ENCODE measurements at places on chromosomes 4 and X. TPM values are rescaled to one million over a fixed set of nuclear protein-coding genes. Genes with fewer than 3 reads are reported as not detected.
A peak's percentile ranks its signal among the peaks of the same experiment; 100 is the strongest.

Gene TMEM185A
- total RNA-seq, result 34.6 TPM

DNA sequence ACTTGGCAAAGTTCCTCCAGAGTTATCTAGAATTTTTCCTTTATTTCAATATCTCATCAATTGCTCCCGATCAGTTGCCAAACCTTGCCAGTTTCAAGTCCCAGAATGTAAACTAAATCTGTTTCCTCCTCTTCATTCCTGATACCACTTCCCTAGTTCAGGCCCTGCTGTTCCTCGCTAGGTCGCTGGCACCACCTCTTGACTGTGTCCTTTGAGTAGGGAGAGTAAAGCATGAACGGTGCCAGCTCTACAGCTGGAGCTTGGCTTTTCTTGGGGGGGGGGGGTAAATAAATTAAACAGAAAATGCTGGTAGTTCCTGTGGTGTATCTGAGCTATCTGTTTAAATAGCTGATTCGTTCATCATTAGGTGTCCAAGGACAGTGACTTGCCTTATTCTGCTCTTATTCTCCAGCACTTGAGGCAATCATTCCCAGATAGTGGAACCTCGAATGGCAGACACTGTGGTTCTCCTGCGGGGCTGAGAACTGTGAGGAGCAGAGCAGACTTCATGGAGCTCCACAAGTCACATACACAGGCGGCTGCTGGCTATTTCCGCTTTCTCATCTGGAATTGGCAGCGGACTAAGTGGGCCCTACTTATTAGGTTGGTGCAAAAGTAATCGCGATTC is 168.3 kb upstream of the FAT1 start:
- DNase-seq, result no peak

GRCh38 chr4:121182296-121182695 is 18.2 kb upstream of the TNIP3 start:
- no peak for DNase-seq

- no peak for DNase-seq
Measured at GRCh38 chr4:56450342-56450741, 14.3 kb downstream of the PAICS start.

- peak; percentile 50 for DNase-seq
Measured at GRCh38 chrX:47380268-47380667, 9.9 kb downstream of the ZNF157 start.

GRCh38 chr4:116547632-116548031 is 537.7 kb downstream of the TRAM1L1 start:
- DNase-seq, result no peak

Gene GUF1
- total RNA-seq, result 11.5 TPM

Gene DOCK11
- total RNA-seq, result 59.8 TPM

GRCh38 chrX:86946569-86946968 is 571.0 kb upstream of the KLHL4 start:
- DNase-seq, result no peak

Gene DCAF12L2
- total RNA-seq, result 0.27 TPM

DNA sequence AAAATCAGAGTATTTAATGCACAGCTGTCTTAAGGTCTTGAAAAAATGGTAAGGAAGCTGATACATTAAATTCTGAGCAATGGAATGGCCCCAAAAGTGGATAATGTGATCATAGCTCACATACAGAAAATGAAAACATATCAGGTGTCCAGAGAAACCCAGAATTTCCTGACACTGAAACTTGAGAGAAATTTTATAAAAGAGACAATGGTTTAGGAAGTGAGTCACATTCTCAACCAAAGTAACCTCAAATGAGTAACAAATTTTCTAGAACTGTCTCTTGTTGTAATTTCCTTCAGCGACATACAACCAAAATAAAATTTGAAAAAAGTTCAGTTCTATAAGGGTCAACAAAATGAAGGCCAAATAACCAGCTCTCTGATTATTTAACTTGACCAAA is 37.4 kb upstream of the PACRGL start:
- no peak for DNase-seq

Data from aorta (tissue), 5 donors.